ENCODE measurements at places on chromosomes 4 and X.

GRCh38 chr4:3322059-3322550 lies 29.3 kb downstream of the RGS12 start:
- DNase-seq = no peak

GRCh38 chrX:110145854-110146253 lies 142.9 kb downstream of the TMEM164 start:
- peak; percentile 13 for DNase-seq

DNA sequence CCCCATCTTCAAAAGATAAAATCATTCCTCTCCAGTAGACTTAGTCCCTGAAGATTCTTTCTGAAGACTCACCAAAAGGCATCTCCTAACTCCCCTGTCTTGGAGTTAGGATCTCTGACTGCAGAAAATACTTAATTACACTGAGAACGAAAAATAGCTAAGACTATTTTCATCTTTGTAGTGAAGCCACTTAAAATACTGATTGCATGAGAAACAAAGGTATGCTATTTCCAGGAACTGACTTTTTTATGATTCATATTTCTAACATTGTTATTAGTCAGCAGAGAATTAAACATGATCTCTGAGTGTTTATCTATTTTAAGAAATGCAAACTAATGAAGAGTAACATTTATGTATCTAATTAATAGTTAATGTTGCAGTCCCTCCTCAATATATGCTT lies 71.8 kb upstream of the NR3C2 start:
- no peak for DNase-seq

- no peak for DNase-seq
Observed at GRCh38 chr4:59223292-59223941, 1976.7 kb upstream of the ADGRL3 start.

- no peak for DNase-seq
Observed at GRCh38 chr4:150591904-150592303, 10.0 kb downstream of the MAB21L2 start.

- DNase-seq = no peak
Observed at GRCh38 chr4:68883870-68884269, 67.7 kb downstream of the UGT2A3 start.

GRCh38 chrX:48504261-48504660 lies 4.5 kb upstream of the PORCN start:
- DNase-seq = no peak

- no peak for DNase-seq
Observed at GRCh38 chr4:68874507-68874906, 58.7 kb downstream of the UGT2B10 start.

- DNase-seq = peak; percentile 0
Observed at GRCh38 chrX:37378404-37378803, 29.2 kb downstream of the PRRG1 start.

GRCh38 chr4:53618321-53618720 lies 27.0 kb upstream of the LNX1 start:
- no peak for DNase-seq

- no peak for DNase-seq
Observed at GRCh38 chr4:186151499-186151898, 39.9 kb upstream of the CYP4V2 start.

- DNase-seq = no peak
Observed at GRCh38 chrX:86329174-86329573, 180.9 kb downstream of the DACH2 start.

DNA sequence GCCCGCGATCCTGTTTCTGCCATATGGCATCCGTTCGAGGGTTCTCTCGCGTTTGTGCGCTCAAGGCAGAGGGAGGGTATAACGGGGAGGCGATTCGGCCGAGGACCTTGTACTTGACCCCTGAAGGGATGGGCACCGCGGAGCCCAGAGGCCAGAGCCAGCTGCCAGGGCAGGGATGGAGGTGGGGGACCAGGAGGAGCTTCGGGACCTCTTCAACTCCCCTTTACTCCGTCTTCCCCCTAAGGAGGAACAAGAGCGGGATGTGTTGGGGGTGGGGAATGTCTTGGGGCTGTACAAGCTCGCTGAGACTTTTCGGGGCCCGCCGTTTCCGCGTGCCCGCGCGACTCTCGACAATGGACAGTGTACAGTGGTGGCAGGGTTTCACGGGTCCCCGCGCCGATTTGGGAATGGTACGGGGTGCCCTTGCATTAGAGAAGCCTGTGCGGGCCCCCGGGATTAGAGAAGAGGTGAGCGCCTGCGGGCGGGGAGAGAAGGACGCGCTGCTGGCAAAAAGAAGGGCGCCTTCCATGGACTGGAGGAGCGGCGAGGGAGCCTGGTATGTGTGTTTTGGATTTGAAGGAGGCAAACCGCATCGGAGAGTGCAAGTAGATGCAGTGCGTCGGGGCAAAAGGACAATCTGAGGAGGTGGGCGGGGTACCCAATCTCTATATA lies 760 bp downstream of the UGT8 start:
- peak; percentile 39 for DNase-seq

DNA sequence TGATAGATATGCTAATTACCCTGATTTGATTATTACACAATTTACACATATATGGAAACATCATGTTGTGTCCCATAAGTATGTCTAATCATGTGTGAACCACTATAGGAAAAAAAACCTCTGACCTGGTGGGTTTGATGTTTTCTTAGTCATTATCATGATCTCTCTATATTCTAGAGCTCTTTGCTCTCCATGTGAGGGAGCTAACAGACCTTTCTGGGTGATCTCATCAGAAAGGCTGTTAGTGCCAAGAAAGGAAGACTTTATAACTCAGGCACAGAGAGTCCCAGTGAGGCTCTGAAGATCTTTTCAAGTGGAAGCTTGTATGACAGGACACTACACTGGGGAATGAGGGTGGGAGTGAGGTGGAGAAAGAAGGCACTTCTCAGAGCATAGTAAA lies 527.7 kb upstream of the MAGEB2 start:
- peak; percentile 73 for DNase-seq

GRCh38 chr4:126647756-126648397 lies 984.9 kb upstream of the INTU start:
- DNase-seq = no peak

GRCh38 chrX:49932791-49933190 lies 10.4 kb downstream of the CLCN5 start:
- no peak for DNase-seq

DNA sequence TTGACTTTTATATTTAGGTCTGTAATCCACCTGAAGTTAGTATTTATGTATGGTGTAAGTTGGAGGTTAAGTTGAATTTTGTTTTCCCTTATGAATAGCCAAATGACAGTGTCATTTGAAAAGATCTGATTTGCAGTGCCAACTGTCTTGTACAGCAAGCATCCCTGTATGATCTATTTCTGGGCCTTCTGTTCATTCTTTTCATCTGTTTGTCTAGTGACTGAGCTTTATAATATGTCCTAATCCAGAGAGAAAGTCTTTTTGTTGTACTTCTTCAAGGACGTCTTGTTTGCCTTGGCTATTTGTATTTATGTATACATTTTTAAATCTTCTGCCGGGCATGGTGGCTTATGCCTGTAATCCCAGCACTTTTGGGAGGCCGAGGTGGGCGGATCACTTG lies 39.6 kb downstream of the CDKL5 start:
- no peak for DNase-seq

- no peak for DNase-seq
Observed at GRCh38 chr4:7384003-7384928, 50.5 kb downstream of the PSAPL1 start.

DNA sequence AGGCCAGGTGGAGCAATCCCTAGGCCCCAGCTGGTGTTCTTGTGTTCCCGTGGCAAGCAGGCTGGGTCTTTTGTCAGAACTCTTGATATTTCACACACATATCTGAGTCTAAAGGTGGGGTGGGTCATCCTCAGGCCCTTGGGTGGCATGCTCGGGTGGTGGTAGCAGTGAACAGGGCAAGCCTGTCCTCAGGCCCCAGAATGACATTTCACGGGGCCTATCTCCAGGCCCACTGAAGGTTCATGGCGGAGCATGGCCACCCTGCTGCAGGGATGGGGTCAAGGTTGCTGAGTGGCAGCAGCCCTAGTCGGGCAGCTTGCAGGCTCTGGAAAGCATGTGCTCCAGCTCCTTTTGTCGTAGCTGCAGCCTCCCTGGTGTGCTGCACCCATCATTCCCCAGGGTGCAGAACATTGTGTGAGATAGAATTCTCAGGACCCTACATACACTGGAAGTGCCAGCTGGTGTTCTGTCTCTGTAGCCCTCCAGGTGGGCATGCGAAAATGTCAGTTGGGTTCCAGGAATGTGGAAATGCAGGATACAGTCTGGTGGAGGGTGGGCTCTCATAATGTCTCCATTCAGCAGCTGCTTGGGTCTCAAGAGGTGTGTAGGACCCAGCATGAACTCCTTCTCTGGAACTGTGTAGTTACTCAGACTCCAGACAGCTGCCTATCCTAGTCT lies 1571.8 kb downstream of the STIM2 start:
- no peak for DNase-seq

- DNase-seq = no peak
Observed at GRCh38 chr4:186758929-186759682, 35.5 kb upstream of the FAT1 start.

DNA sequence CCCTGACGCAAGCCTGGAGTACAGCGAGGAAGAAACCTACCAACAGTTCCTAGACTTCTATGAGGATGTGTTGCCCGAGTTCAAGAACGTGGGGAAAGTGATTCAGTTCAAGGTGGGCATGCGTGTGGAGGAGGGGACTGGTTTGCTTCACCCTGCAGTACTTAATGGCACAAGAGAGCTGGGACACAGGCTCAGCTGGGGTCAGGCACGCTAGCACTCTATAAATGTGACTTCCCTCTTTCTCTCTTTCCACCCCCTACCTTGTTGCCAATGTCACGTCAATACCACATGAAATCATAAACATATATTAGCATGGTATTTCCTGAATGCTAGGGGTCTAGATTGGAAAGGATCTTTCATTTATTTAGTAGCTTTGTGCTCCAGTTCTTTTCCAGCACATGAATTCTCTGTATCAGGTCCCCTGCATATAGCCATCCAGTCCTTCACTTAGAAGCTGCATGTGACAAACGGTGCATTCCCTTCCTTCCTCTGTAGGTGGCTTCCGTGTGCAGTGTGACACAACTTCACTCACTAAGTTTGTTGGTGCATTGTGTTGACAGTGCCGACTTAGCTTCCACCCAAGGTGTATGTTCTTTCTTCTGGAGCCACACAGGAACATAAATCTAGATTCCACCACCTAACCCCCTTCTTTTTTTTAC lies 25.6 kb downstream of the ZRSR2 start:
- DNase-seq = peak; percentile 26

- DNase-seq = peak; percentile 34
Observed at GRCh38 chr4:114108869-114109268, 129.4 kb upstream of the ARSJ start.

GRCh38 chr4:7632341-7632740 lies 197.6 kb upstream of the PSAPL1 start:
- no peak for DNase-seq

- DNase-seq = no peak
Observed at GRCh38 chr4:40334591-40335524, at the start of gene CHRNA9. Gene CHRNA9, plus strand, starts transcription at chr4:40335333. Its CDS starts 135 bp downstream, at chr4:40335468.

DNA sequence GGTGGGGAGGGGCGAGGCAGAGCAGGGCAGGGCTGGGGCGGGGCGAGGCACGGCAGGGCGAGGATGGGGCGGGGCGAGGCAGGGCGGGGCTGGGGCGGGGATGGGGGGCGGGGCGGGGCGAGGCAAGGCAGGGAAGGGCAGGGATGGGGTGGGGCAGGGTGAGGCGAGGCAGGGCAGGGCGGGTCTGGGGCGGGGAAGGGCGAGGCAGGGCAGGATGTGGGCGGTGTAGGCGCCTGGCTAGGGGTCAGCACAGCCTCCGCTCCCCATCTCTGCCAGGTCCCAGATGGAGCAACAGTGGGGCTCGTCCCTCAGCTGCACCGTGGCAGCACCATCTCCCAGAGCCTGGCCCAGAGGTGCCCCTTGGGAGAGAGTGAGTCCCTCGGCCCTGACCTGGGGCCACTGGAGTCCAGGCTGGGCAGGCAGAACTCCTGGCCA lies 4.2 kb upstream of the SRPK3 start:
- no peak for DNase-seq
